ENCODE measurements at places on chromosomes 6 and 20.
A peak's percentile ranks its signal among the peaks of the same experiment; 100 is the strongest.

GRCh38 chr20:24980291-24981053 is 12.1 kb downstream of the APMAP start:
- H3K4me3 ChIP-seq: no peak overlapping the region
- DNase-seq: peak; percentile 30
- no peak overlapping the region for H3K27ac ChIP-seq
- peaks cover 7% of the 10 kb centered on the region for H3K4me1 ChIP-seq

GRCh38 chr20:32651537-32651936 is 22.2 kb downstream of the C20orf203 start:
- no peaks in the 10 kb centered on the region for H3K27me3 ChIP-seq
- no peak overlapping the region for H3K27ac ChIP-seq
- DNase-seq: no peak
- no peaks in the 10 kb centered on the region for H3K4me1 ChIP-seq

DNA sequence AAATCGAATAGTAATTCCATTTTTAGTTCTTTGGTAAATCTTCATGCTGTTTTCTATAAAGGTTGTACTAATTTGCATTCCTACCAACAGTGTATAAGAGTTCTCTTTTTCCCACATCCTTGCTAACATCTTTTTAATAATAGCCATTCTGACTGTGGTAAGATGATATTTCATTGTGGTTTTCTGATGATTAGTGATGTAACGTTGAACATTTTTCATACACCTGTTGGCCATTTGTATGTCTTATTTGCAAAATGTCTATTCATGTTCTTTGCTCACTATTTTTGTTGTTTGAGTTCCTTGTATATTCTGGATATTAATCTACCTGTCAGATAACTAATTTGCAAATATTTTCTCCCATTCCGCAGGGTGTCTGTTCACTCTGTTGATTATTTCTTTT is 64.5 kb downstream of the LIN28B start:
- DNase-seq: no peak
- H3K4me3 ChIP-seq: no peak overlapping the region
- no peaks in the 10 kb centered on the region for H3K27me3 ChIP-seq

DNA sequence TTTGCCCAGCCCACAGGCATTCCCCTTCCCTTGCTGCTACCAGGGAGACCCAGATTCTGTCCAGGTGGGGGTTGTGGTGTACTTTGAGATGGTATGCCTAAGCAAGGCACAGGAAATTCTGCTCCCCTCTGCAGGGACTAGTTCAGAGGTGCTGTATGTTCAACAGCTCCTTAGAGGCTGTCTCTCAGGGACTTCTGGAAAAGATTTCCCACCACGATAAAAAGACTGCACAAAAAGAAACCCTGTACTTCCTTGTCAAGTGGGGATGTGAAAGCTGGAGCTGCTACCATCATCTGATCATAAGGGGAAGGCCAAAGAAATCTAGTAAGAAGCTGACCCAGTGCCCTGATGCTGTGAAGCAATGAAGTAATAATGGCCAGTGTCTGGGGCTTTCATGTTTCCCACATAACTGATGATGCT is 51.5 kb upstream of the SMIM29 start:
- no peak for DNase-seq
- peak overlapping the region; percentile 84 for H3K27ac ChIP-seq
- peaks cover 58% of the 10 kb centered on the region for H3K4me1 ChIP-seq
- H3K36me3 ChIP-seq: no peaks in the 10 kb centered on the region
- no peak overlapping the region for H3K4me3 ChIP-seq
- no peaks in the 10 kb centered on the region for H3K27me3 ChIP-seq

GRCh38 chr6:149478631-149479314 is 6.0 kb downstream of the ZC3H12D start:
- no peak overlapping the region for H3K27ac ChIP-seq
- no peak for DNase-seq
- no peak overlapping the region for H3K4me3 ChIP-seq
- H3K4me1 ChIP-seq: peaks cover 6% of the 10 kb centered on the region

DNA sequence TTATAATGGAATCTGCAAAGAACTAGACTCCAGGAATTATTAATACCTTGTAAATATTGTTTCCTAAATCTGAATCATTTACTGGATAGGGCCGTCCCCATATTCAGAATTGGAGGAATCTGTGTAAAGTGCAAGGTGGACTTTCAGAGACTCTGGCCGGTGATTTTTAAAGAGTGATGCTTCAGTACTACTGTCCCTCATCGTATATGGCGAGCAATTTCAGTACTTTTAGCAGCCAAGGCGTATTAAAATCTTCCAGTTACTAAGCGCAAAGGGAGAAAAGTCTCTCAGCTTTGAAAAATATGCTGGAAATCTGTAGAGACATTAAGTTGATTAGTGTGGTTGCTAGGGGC is 483 bp downstream of the SMIM26 start:
- H3K36me3 ChIP-seq: peaks cover 33% of the 10 kb centered on the region
- H3K4me3 ChIP-seq: peak overlapping the region; percentile 69
- no peak for DNase-seq
- peaks cover 31% of the 10 kb centered on the region for H3K4me1 ChIP-seq
- peak overlapping the region; percentile 73 for H3K27ac ChIP-seq

GRCh38 chr6:148203970-148204369 is 138.7 kb upstream of the SASH1 start:
- peak; percentile 21 for DNase-seq
- H3K4me1 ChIP-seq: no peaks in the 10 kb centered on the region
- no peak overlapping the region for H3K27ac ChIP-seq
- H3K27me3 ChIP-seq: no peaks in the 10 kb centered on the region
- H3K36me3 ChIP-seq: no peaks in the 10 kb centered on the region

DNA sequence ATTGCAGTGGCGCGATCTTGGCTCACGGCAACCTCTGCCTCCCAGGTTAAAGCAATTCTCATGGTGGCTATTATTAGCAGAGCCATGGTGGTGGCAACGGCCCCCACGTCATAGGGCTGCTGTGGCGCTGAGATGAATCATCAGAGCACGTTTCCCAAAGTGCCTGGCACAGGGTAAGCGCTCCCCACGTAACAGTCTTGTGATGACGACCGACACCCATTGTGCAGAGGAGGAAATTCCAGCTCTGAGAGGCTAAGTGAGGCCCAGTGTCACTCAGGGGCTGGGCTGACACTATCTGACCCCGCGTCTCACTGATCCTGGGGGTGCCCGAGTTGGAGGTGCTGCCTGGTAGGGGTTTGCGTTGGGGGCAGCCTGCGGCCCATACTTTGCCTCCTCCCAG is 16.2 kb downstream of the SUN5 start:
- no peak overlapping the region for H3K27ac ChIP-seq
- peak; percentile 39 for DNase-seq
- H3K27me3 ChIP-seq: no peaks in the 10 kb centered on the region
- peaks cover 7% of the 10 kb centered on the region for H3K4me1 ChIP-seq

All from heart left ventricle (tissue), 16 donors.